Stimulated activated CD4-positive, alpha-beta T cell treated with anti-CD3 and anti-CD28 coated beads, Interleukin-12 subunit alpha, Interleukin-12 subunit beta, amount 100 ng/mL, for 24 hours (primary cell): ENCODE measurements at places on chromosomes 13 and 19.

- DNase-seq, result no peak
Observed at GRCh38 chr13:74574964-74575728, 440.9 kb upstream of the KLF12 start.

GRCh38 chr19:51488491-51488890 lies 10.2 kb downstream of the CEACAM18 start:
- no peak for DNase-seq

DNA sequence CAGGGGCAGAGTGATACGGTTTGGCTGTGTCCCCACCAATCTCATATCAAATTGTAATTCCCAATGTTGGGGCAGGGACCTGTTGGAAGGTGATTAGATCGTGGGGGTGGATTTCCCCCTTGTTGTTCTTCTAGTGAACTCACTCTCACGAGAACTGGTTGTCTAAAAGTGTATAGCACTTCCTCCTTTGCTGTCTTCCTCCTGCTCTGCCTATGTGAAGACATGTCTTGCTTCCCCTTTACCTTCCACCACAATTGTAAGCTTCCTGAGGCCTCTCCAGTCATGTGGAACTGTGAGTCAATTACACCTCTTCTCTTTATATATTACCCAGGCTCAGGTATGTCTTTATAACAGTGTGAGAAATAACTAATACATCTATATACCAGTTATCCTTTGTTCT lies 706.4 kb upstream of the KLHL1 start:
- no peak for DNase-seq

DNA sequence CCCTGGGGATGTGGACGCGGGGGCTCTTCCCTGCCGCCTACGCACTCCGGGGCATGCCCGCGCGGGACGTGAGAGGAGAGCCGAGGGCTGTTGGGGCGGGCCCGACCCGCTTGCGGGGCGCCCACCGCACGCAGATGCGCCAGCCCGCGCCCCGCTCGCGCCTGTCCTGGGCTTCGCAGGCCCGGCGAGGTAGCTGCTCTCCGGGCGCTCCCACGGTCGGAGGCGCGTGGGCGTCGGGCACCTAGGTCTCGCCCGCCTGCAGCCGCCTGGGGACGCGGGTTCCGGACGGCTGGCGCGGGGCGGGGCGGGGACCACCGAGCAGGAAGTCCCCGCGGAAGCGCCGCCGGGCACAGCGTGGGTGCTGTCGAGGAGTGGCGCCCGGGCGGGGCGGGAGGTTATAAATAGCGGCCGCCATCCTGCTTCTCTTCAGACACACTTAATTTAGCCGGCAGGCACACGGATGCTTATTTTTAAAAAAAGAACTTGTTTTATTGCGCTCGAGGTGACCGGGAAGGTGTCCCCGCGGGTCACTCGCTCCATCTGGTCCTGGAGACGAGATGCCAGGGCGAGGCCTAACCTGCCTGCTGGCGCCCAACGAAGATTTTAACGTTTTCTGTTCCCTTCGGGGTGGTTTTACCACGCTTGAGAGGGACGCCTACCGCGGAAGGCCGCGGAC lies 561 bp upstream of the GJA3 start:
- DNase-seq, result peak; percentile 30

DNA sequence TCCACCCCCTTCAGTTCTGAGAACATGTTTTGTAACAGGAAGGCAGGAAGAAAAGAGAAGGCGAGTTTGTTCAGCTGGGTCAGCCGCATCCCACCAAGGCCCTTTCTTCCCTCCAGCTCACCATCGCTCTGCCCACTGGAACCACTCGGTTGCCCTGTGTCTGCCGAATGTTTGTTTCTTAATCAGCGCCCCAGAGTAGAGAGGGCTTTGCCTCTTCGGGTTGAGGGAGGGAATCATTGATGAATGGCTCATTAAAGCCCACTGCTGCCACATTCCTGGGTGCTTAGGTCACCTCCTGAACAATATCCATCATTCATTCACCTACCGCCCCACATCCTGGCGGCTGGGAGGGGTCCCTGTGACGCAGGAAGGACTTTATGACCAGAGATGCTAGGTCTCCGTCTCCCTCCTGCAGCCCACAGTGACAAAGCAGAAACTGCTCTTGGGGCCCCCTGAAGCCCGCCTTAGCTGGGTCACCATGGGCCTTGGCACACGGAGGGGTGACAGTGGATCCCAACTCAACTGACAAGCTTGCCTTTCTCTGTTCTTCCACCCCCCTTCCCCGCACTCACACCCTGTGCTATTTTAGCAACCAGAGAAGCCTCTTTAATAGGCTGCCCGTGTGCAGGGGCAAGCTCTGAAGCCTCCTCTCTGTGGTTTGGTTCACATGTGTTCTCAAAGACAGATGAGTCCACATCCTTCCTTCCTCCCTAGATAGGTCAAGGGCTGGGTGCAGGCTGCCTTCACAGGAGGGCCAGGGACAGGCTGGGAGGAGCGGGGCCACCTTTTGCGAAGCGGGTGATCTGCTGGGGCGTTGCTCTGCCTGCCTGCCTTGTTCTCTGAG lies 46.2 kb downstream of the ACTN4 start:
- DNase-seq, result no peak

DNA sequence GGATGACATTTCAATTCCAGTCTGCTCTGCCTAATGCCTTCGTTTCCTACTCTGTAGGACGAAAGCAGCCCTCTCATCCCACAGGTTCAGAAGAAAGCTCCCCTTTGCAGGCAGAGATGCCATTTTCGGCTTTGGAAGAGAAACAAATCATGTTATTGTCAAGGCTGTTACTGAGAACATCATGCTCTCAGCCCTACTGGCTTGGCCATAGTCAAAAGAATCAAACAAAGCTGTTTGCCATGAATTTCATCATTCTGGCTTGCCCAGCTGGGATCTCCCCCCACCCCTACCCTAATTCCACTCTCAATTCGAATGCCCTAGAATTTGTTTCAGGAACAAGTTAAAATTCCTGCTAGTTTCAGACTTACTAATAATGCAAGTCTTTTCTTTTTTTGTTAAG lies 162.3 kb upstream of the SERP2 start:
- DNase-seq, result no peak

DNA sequence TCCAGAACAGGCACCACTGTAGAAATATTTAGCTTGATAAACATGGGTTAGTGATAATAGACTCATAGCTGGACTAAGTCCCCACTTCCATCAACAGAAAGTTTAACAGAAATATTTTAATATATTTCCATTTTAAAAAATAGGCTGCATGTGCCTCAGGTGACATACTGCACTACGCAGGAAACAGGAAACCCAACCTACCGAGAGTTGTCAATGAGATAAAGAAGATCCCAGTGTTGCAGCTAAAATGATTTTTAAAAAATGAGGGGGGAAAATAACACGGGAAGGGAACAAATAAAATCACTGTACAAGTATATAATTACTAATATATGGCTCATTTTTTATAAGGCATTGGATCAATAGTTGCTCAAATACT lies 154.8 kb downstream of the TBC1D4 start:
- DNase-seq, result no peak

GRCh38 chr19:42284591-42285341 lies 15.7 kb downstream of the CIC start:
- DNase-seq, result no peak

DNA sequence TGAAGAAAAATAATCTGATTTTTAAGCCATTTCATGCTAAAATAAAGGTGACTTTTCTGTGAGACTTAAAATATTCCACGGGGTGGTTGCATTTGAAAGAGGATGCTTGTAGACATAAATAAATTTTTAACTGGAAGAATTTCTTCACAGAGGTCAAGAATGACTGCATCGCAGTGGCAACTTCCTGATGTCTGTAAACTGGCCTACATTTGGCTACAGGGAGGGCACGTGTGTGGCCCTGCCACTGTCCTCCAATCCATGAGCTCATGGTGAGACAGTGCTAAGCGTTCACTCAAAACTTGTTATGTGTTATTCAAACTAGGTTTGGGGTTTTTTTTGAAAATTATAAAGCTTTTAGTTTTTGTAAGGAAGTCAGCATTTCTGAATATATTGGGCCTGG lies 1089.3 kb downstream of the EFNB2 start:
- no peak for DNase-seq

- DNase-seq, result no peak
Observed at GRCh38 chr13:87444135-87444534, 227.0 kb upstream of the SLITRK5 start.

- no peak for DNase-seq
Observed at GRCh38 chr19:18416778-18417249, 2.4 kb upstream of the SSBP4 start.

GRCh38 chr19:15276620-15277215 lies 44.5 kb upstream of the EPHX3 start:
- DNase-seq, result no peak

DNA sequence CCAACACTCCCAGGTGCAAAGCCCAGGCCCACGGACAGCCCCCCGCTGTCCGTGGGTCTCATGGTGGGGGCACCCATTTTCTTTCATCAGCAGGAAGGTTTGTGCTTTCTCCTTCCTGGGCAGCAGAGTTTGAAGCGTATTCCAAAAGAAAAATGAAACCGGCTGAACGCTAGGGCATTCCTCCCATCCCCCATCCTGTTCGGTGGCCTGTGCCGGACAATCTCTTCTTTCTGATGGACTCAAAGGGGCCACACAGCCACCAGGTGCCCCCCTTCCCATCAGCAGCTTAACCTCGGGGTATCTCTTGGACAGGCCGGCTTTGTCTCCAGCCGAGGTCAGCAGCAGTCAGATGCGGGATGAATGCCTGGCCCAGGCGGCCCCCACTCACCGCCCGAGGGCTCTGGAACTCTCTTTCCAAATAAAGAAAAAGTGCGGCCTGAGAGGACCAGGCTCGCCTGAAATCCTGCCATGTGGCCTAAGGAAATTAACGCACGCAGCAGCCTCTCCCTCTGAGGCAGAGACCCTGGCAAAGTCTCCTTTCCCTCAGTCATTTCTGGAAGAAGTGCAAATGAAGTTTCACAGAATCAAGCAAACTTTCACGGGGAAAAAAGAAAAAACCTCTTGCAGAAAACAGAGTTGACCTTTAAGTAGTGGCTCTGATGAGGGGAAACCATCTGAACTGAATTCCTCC lies 67.8 kb downstream of the RASA3 start:
- no peak for DNase-seq

DNA sequence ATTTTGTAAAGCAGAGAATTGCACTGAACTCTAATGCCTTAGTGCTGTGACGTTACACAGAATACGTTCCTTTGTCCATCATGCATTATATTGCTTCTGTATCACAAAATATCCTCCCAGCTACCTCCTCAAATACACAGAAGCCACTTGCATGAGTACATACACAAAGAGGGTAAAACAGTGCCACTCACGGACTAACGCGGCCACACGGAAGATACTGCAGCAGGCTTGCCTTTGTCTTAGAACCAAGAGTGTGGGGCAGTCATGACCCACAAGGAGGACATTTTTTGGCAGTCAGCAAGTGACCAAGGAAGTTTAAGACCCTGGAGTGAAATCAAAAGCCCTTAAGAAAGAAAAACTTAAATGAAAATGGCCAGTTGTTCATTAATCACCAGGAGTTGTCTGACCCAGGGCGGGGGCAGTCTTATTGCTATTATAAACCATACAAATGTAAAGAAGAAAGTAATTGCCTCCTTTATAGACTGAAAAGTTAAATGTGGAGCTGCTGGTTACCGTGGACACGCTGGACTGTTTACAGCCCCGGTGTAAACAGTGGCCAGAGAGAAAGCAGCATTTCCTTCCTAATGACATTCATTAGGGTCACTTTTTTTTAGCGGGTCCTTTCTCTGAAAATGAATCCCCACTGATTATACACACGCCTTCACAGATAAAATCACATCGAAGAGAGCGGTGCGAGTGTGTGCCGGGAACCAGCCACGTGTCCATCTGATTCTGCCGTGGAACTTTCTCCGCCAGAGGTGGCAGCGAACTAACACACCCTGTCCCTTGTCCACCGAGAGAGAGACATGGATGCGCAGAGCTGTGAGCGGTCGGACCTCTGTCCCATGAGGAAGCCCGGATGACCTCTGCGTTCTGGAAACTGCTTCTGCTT lies 66.8 kb downstream of the SOX1 start:
- no peak for DNase-seq

DNA sequence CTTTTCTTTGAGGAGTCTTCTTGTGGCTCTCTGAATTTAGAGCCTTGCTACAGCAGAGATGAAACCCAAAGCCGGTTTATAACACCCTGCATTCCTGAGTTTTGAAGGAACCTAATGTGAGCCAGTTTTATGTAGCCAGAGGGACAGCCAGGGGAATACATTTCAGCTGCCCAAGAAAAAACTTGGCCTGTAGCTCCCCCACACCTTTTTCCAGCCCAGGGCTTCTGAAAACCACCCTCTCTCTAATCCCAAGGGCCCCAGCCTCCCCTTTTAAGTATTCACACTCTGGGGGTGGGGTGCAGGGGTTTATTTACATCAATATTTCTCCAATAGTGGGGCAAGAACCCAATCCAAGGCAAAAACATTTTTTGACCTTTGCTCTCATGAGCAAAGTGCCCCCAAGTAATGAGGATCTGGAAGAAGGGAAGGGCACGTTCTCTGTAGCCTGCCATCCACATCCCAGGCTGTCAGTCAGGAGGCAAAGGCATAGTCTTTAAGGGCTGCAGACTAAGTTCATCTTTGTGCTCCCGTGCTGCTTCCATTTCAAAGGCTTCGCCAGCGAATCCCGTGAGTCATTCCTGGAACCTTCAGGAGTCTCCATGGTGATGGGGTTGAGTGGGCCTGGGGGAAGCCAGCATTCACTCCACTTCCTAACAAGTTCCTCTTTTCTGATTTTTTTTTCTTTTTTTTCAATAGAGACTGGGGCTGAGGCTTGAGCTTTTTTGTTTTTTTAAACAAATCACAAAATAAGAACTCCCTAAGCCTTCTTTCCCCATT lies 33.2 kb upstream of the MEDAG start:
- DNase-seq, result no peak

DNA sequence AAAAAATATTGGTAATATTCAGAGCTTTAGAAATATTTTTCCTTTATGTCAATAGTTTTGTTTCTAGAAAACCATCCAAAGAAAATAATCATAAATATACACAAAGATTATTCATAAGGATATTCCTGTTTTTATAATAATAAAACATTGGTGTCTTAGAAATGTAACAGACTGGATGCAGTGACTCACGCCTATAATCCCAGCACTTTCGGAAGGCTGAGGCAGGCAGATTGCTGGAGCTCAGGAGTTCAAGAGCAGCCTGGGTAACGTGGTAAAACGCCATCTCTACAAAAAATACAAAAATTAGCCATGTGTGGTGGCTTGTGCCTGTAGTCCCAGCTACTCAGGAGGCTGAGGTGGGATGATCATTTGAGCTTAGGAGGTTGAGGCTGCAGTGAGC lies 106.8 kb downstream of the DHRS12 start:
- DNase-seq, result no peak

DNA sequence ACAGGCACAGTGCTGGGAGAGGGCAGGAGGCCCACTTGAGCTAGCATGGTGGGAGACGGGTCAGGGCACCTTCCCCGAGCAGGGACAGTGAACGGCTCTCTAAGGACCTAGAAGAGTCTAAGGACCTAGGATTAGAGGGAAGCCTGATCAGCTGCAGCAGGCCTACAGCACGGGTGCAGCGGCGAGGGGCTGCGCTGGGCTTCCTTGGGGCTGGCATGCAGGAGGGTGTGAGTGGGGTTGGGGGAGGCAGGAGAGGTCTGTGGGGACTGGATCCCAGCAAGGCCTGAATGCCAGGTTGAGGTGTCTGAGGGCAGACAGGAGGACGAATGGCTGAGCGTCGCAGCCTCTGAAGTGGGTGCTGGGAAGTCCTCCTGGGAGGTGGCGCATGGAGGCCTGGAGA lies 3.6 kb downstream of the SCAF1 start:
- no peak for DNase-seq
